ENCODE measurements at places on chromosomes 4 and X.

- no peak for DNase-seq
Observed at GRCh38 chr4:105148776-105149175, 2.1 kb downstream of the TET2 start.

DNA sequence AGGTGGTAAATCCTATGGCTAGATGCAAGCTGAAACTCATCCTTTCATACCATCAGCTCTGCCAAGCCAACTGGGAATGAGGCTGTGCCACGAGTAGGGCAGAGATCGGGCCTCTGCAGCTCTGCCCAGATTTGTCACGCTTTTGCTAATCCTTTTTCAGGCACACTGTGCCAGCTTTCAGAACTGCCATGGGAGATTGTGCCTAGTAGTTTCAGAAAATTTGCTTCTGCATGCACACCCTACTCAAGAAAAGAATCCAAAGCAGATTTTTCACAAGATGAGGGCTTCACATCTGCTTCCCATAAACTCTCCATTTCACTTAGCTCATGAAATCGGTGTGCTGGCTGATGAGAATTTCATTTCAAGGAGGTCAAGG lies 3.3 kb upstream of the ADH7 start:
- DNase-seq: no peak

DNA sequence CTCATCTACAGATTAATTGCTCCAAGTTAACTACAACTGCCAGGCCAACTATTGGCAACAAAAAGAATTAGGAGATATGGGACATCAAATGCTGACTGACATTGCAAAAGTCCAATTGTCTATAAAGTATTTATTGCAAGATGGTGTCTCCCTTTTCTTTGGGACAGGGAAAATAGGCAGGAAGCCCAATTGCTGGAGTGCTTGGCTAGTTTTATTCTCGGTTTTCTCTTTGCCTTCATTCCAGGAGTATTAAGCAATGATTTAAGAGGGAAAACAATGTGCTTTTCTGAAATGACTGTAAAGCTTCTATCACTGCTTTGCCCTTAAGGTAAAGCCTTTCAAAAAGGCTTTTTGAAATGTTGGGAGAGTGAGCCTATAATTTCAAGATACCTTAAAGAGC lies 62.8 kb upstream of the DIAPH2 start:
- DNase-seq: no peak

DNA sequence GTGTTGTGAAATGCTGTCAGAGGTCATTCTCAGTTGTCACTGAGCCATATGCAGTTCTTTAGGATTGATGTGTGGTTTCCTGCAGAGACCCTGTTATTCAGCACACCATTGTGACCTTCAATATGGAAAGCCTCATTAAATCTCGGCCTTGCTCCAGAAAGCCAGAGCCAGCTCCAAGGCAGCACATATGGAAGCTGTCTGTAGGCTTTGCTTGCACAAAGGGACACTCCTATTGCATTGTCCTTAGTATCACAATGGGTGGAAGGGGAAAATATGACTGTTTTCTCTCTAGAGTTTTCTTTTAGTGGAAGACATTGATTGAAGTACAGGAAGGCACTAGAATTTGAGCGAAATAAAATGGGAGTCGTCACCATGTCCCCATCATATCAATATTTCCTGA lies 179.0 kb downstream of the CEP135 start:
- no peak for DNase-seq

- no peak for DNase-seq
Observed at GRCh38 chrX:119228512-119229252, 7.4 kb upstream of the PGRMC1 start.
